ENCODE measurements at places on chromosomes 4 and X.
A peak's percentile ranks its signal among the peaks of the same experiment; 100 is the strongest.

GRCh38 chrX:133980832-133981588, 4.4 kb downstream of the GPC3 start:
- DNase-seq: no peak

DNA sequence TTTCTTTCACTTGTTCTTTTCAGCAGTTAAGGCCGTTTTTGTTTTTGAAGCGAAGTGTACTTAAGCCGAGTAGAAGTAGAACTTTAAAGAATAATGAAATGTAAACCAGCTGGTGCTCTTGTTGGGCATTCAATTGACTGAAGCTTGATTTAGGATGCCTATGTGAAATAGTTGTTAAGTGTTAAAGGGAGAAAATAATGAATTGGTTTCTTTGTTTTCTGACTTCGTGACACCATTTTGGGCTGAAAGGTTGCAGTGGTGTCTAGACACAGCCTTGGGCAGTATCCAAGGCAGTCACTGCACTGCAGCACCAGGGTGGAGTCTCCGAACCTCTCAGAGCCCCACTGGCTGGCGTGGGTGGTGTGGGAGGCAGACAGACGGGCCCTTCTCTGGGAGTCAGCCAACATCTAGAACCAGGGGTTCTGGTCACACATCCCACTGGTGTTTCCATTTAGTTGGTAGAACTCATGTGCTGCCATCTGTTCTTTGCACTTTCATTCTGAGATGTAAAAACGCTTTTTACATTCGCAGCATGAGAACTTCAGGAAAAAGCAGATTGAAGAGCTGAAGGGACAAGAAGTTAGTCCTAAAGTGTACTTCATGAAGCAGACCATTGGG, 3.5 kb downstream of the UCHL1 start:
- DNase-seq: no peak

DNA sequence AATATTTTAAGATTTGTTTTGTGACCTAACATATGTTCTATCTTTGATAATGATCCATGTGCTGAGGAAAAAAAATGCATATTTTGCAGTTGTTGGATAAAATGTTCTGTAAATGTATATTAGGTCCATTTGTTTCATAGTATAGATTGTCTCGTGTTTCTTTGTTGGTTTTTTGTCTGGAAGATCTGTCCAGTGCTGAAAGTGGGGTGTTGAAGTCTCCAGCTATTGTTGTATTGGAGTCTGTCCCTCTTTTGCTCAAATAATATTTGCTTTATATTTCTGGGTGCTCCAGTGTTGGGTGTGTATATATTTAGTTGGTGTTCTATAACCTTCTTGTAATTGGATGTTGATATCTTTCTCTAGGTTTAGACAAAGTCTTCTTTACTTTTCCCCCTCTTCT, 53.2 kb upstream of the FRMPD3 start:
- DNase-seq: no peak

DNA sequence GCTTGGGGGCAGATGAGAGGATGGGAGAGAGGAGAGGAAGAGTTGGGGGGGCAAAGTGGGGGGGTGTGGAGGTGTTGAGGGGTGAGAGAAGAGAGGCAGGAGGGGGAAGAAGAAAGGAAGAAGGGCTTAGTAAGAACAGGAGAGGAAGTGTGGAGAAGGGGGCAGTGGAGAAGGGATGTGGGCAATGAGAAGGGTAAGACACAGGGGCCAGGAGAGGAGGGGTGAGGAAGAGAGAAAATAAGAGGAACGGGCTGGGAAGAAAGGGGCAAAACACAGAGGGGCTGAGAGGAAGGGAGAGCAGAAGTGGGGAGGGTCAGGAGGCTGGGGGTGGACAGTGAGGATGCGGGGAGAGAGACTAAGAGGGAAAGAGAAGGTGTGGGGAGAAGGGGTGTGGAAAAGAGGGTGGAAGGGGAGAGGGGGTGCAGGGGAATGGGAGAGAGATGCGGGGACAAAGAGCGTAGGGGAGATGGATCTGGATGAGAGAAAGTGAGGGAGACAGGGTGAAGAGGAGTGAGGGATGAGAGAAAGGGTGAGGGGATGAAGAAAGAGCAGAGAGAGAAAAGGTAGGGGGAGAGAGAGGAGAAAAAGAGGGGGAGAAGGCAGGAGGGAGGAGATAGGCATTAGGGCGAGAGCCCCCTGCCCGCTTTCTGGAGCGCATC, 12.9 kb downstream of the SH3KBP1 start:
- no peak for DNase-seq

- DNase-seq: no peak
Measured at GRCh38 chr4:156710365-156711192, 261.0 kb downstream of the PDGFC start.

DNA sequence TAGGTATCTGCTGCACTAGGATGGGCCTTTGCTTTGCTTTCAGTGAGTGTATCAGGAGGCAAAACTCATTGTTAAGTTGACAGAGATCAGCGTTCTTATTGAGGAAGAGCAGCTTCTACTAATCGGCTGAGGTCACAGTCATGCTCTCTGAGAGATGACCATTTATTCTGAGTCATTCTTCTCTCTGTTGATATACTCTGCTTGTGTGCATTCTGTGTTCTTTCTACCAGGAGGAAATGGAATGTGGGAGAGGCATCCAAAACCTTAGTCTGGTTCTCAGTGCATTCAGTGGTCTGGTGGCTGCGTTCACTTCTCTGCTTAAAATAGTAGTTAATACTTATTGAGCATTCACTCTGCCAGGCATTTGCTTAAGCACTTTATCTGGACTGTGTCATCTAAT, 66.2 kb downstream of the RRAGB start:
- no peak for DNase-seq

DNA sequence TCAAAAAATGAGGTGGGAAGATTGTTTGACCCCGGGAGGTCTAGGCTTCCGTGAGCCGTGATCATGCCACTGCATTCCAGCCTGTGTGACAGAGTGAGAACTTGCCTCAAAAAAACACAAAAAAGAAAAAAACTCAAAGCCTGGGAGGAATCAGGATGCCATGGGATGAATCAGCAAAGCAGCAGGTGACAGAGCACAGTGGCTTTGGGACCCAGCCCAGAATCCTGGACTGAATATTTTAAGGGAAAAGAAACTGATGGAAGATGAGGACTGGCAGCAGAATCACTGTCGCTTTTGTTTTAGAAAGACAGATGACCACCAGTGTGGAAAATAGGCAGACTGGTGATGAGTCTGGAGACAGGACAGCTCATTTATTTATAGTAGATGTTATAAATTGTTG, 16.6 kb downstream of the S100G start:
- no peak for DNase-seq

GRCh38 chrX:121639781-121640180, 592.4 kb downstream of the GLUD2 start:
- DNase-seq: no peak

GRCh38 chr4:64158648-64159326, 250.5 kb downstream of the TECRL start:
- peak; percentile 79 for DNase-seq

- no peak for DNase-seq
Measured at GRCh38 chr4:38268108-38268820, 308.1 kb downstream of the PTTG2 start.

GRCh38 chr4:40808926-40809457, 59.2 kb downstream of the NSUN7 start:
- DNase-seq: no peak

DNA sequence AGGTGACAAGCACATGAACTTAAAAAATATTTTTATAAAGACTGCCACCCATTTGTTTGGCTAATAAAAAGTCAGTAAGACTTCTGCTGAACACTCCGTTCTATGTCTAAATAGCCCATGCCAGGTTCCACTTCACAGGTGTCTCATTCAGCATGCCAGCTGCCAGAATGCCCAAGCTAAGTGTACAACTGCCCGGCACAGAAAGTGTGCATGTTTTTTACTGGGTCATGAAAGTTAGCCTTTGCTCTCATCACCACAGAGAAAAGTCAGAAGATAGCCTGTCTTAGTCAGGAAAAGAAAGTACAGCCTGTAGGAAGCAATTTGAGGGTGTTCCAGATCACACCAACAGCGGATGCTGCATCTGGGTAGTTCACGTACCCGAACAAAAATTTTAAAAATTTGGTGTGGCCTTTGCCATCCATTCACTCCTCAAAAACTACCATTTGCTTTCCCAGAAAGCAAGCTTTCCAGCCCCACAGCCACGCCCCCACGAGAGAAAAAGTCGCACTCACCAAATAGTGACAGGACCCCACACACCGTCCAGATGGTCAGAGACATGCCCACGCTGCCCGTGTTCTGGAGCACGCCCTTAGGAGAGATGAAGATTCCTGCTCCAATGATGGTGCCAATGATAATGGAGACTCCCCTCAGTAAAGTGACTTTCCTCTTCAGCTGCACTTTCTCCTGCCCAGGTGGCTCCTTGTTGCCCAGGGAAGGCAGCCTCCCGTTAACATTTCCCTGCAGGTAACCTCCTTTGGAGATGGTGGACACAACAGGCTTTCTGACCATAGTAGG, 671 bp downstream of the SLC7A11 start:
- DNase-seq: peak; percentile 16

- no peak for DNase-seq
Measured at GRCh38 chr4:8508740-8509139, 68.2 kb downstream of the TRMT44 start.

DNA sequence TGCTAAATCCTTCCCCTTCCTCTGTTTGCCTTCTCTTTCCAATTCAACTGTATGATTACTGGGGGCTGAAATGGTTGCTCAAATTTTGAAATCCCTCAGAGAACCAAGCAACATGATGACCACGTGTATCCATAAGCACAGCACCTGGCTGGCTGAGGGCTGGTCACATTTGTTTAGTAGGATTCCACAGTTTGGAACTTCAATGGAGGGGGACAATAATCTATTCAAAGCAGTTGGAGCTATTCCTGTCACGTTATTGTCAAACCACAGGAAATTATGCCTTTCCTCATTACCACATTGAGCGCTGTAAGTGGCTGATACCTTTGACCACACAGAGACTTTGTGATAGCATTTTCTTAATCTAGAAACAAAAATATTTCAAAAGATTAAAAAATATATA, 7.0 kb downstream of the TMSB4X start:
- DNase-seq: peak; percentile 78

DNA sequence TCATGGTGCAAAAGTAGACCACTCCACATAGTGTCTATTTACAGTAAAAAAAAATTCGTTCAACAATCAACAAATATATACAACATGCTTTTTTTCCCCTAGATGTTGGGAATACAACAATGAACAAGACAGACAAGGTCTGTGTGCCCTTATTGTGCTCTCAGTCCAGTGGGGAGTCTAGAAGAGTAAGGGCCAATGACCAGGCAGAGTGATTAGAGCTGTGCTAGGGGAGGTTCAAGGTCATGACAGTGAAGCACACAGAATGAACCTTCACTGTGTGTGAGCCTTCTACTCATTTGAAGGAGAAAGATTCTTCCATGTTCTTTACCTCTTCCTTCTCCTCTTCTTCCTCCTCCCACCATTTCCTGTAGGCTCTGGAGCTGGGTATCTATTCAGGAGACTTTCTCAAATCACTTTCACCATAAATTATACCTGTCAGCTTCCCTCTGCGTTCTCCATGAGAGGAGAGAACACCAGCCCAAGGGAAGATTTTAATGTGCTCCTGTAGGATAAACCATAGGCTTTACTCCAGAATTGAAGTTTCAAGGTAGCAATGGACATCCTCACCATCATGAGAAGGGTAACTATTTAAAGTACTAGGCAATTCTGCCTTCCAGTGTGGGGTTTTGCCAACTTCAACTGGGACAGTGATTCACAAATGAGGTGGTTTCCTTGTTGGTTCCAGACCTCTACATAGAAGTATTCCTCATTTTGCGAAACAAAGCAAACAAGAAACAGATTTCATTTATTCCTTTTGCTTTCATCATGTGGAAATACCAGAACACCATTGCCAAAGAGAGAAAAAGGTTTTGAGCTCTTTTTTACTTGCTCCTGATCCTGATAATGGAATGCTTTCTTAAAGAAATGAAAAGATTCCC, 246.9 kb upstream of the GPC4 start:
- DNase-seq: no peak

- no peak for DNase-seq
Measured at GRCh38 chrX:95903490-95903889, 781.2 kb upstream of the DIAPH2 start.

- DNase-seq: no peak
Measured at GRCh38 chr4:7430368-7430964, 4.3 kb downstream of the PSAPL1 start.

- DNase-seq: no peak
Measured at GRCh38 chr4:7077371-7077770, 9.5 kb upstream of the GRPEL1 start.

GRCh38 chr4:177293208-177294033, 16.3 kb upstream of the NEIL3 start:
- no peak for DNase-seq

DNA sequence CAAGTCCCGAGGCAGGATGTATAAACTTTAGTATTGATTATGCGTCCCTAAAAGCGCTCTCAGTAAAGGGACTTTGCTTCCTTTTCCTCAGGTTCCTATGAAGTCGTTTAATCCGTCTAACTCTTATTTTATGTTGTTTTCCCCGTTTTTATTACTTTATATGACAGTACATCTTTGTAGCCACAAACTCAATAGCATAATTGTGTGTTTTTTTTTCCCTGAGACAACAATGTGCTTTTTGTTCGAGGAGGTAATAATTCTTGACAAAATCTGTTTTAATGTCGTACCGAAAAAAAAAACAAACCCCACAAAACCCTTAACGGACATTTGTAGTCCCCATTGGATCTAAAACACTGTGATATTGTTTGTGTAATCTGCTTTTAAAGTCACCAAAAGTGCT, 17.9 kb upstream of the PPP2R3B start:
- DNase-seq: no peak

GRCh38 chrX:11100281-11101035, 10.7 kb upstream of the HCCS start:
- no peak for DNase-seq

GRCh38 chr4:26226629-26227376, 94.0 kb upstream of the RBPJ start:
- DNase-seq: no peak

GRCh38 chr4:86346320-86346719, 13.5 kb downstream of the MAPK10 start:
- no peak for DNase-seq

- no peak for DNase-seq
Measured at GRCh38 chr4:83922402-83922801, 386.5 kb downstream of the GPAT3 start.

- DNase-seq: no peak
Measured at GRCh38 chr4:73967866-73968265, 14.0 kb downstream of the PF4 start.

GRCh38 chr4:89929425-89930159, 34.9 kb downstream of the MMRN1 start:
- peak; percentile 80 for DNase-seq
